ENCODE measurements at places on chromosomes 2 and 18.

- no peak for DNase-seq
These were observed 11.5 kb downstream of the ROCK1 start for GRCh38 chr18:21100146-21100545.

DNA sequence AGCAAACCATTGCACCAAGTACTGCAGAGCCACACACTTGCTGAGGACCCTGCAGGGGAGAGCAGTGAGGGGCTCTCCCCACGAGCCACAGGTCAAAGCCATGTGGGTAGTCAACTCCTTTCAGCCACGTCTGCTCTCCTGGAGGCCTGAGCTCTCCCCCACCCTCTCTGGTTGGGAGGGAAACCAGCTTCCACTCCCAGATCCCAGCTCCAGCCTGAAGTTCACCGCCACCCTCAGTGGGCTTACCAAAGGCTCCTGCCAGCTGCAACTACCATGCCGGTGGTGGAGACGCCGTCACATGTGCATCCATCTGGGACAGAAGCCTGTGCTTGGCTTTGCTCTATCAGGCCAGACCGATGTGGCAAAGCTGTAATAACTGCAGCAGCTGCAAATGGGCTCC is 521.5 kb upstream of the RAB6C start:
- no peak for DNase-seq

GRCh38 chr18:69951182-69951581 is 3.5 kb upstream of the CD226 start:
- no peak for DNase-seq

DNA sequence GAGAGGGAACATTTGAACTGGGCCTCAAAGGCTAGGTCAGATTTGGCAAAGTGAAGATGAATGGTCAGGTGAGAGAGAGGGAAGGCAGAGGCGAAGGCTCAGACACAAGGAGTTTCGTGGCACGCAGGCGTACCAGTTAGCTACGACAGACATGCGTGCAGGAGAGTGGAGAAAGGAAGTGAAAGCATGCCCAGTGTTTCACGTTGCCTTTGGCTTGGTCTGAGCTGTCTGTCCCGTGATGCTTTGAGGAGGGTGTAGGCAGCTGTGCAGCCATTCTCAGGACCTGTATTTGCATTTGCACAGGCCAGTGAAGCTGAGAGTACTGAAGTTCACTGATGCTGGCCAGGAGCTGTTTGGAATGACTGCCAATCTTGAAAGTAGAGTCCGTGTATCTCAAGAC is 69.5 kb downstream of the HNRNPLL start:
- DNase-seq: no peak

Data from large intestine (tissue), 12 donors.